ENCODE measurements at places on chromosomes 7 and 10. TPM values are rescaled to one million over a fixed set of nuclear protein-coding genes. Genes with fewer than 3 reads are reported as not detected.

DNA sequence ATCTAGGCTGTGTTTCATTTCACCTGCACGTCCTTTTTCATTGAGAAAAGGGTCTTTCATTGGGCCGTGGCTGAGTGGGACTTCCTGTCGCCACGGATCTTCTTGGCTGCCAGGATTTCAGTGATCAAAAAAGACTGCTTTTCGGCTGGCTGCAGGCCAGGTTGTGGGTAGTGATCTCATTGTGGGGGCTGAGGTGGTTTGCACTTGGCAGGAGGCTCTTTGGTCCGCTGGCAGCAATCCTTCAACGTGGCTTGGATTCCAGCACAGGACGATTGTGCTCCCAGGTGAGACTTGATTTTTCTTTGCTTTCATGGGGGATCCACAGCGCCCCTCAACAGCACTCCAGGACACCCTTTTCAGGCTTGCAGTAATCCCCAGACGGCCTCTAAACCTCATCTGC lies 29.0 kb upstream of the ZNF273 start:
- H3K27ac ChIP-seq = no peak overlapping the region
- H3K4me3 ChIP-seq = no peak overlapping the region
- DNase-seq = no peak
- peaks cover 5% of the 10 kb centered on the region for H3K4me1 ChIP-seq
- H3K27me3 ChIP-seq = no peaks in the 10 kb centered on the region

- no peak for DNase-seq
- no peak overlapping the region for H3K27ac ChIP-seq
- no peaks in the 10 kb centered on the region for H3K36me3 ChIP-seq
- no peak overlapping the region for H3K4me3 ChIP-seq
Observed at GRCh38 chr7:16636555-16637101, 8.9 kb downstream of the ANKMY2 start.

DNA sequence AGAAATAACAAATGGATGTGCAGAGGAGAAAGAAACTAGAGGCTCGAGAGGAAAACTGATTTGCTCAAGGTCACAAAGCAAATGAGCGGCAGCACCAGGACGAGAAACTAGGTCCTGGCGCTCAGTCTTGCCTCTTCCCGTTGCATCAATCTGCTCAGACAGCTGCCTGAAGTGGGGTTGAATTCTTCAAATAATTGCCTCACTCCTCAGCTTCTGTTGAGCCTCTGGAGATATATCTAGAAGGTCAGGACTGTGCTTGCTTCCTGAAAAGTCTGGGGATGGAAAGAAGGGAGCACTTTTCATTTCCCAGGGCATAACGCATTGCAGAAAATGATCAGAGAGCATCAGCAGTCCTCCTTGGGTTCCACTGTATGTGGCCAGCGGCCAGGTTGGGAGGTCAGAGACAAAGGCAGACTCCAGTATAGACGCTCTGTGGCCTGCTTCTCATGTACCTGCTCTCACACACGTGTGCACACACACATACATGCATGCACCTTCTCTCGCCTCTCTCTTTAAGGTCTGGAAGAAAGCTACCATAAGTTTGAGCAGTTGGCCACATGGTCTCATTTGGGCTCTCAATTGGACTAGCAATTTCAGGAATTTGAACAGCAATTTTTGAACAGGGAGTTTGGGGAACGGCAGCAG lies 83.7 kb upstream of the DUSP5 start:
- peak overlapping the region; percentile 62 for H3K27ac ChIP-seq
- DNase-seq = no peak
- peaks cover 36% of the 10 kb centered on the region for H3K4me1 ChIP-seq
- no peak overlapping the region for H3K4me3 ChIP-seq

- H3K27me3 ChIP-seq = no peaks in the 10 kb centered on the region
- H3K4me1 ChIP-seq = no peaks in the 10 kb centered on the region
- no peaks in the 10 kb centered on the region for H3K36me3 ChIP-seq
- no peak overlapping the region for H3K4me3 ChIP-seq
- no peak for DNase-seq
Observed at GRCh38 chr10:128723631-128724205, 597.5 kb upstream of the MKI67 start.

DNA sequence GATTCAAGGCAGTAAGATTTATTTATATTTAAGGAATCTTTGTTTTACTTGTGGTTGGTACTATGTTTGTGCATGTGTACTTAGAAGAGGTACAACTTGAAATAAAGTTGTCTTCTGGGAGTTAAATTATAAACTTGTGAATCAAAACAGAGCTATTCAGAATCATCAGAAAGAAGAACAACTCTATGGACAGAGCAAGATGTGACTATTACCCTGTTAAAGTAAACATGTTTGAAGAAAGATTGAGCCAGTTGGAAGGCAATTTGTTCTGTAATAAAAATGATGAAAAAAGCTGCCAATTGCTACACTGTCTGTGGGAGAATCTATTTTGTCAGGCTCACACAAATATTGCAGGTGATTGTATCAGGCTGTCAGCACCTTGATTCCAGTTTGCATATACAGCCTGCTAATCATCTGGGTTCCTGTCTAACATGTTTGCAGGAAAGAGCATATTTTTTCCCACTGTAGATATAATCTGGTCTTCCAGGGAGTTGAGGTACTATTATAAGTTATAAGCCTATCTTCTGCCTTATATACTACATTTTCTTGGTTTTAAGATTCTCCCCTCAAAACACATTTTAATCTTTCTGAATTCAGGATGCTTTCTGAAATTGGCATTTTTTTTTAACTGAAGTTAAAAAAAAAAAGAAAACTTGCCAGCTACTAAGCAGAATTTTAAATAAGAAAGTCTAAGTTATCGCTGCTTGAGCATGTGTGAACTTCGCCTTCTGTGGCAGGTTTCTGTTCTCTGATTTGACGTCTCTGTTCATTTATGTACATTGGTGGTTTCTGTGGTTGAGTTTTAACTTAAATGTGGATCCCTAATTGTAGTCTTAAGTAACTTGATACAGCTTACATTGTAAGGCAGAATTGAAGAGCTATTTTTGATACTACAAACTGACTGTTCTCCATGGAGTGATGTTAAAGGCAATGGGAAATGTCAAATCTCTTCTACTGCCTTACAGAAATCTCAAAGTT lies 46.0 kb downstream of the ZNRF2 start:
- H3K4me3 ChIP-seq = peak overlapping the region; percentile 23
- H3K27me3 ChIP-seq = no peaks in the 10 kb centered on the region
- peak; percentile 64 for DNase-seq
- peaks cover 58% of the 10 kb centered on the region for H3K4me1 ChIP-seq
- peak overlapping the region; percentile 30 for H3K27ac ChIP-seq

DNA sequence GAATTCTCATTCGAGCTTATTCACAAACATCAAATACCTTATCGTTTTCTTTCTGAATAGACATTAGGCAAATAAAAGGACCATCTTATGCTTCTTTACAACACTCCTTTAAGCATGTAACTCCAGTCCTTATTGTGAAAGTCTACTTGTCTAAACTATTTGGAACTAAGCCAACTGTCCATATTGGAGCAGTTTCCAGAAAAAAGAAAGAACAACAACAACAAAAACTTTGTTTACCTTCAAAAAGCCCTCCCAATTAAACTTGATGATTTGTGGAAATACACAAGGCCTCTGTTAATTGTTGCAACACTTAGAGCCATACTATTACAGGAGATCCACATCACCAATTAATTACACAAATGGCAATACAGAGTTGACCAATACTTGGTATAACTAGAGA lies 163.6 kb downstream of the GALNT11 start:
- no peak overlapping the region for H3K4me3 ChIP-seq
- DNase-seq = no peak
- H3K36me3 ChIP-seq = peaks cover 58% of the 10 kb centered on the region
- H3K27ac ChIP-seq = no peak overlapping the region
- H3K4me1 ChIP-seq = no peaks in the 10 kb centered on the region

DNA sequence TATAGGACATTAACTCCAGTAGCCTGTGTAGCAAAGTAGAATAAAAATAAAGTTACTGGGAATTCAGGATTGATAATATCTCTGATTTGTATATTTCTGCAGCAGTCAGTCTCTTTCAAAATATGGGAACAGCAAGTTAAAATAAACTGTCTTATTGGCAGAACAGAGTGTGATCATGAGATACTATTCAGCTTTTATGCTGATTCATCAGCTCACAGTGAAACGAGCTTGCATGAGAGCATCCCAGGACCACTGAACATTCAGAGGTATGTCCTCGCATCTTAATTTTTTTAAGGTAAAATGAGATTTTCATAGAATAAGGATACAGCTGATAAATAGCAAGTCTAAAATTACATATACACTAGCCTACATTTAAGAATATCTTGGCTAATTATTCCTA lies 282.5 kb upstream of the MYO3A start:
- no peak for DNase-seq
- no peaks in the 10 kb centered on the region for H3K27me3 ChIP-seq
- no peaks in the 10 kb centered on the region for H3K36me3 ChIP-seq
- no peaks in the 10 kb centered on the region for H3K4me1 ChIP-seq
- H3K27ac ChIP-seq = no peak overlapping the region
- no peak overlapping the region for H3K4me3 ChIP-seq

GRCh38 chr7:82600531-82600930 lies 157.0 kb upstream of the CACNA2D1 start:
- no peaks in the 10 kb centered on the region for H3K4me1 ChIP-seq
- no peak for DNase-seq
- H3K36me3 ChIP-seq = no peaks in the 10 kb centered on the region
- no peak overlapping the region for H3K27ac ChIP-seq
- H3K4me3 ChIP-seq = no peak overlapping the region

DNA sequence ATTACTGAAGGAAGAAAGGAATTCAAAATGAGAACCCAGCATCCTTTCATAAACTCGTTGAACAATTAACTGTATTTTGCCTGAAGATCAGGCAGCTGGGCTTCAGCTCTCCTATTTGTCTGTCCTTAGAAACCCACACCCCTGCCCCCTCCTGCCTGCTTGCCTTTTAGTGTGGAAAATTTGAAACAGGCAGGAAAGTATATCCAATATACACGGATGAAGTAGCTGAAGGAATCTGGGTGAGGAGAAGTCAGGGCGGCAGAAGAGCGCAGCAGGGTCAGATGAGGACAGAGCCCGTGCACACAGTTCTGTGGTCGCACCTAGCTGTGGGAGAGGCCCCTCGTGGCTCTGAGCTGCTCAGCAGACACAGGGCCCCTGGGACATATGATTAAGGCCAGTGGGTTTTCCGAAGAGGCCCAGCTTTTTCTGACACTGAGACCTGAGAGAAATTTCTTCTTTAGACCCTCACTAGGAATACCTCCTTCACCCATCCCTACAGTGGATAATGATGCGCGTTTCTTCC lies 87.9 kb downstream of the ACTR3B start:
- DNase-seq = no peak
- no peak overlapping the region for H3K4me3 ChIP-seq
- H3K4me1 ChIP-seq = no peaks in the 10 kb centered on the region
- H3K27ac ChIP-seq = no peak overlapping the region

DNA sequence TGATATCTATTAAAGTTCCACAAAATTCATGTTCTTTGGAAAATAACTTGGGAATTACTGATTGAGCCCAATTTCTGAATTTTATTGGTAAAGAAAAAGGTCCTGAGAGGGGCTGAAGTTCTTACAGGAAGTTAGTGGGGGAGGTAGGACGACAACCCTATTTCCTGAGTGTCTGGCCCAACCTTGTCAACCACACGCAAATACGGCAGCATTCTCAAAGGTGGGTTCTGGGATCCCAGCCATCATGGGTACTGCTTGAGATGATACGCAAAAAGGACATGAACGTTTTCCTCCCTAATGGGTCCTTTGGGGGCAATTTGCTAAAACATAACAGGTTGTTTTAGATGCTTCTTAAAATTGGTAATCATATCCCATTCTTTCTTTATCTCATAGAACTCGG lies 2.7 kb upstream of the PDCD4 start:
- H3K27me3 ChIP-seq = no peaks in the 10 kb centered on the region
- H3K36me3 ChIP-seq = no peaks in the 10 kb centered on the region
- H3K4me1 ChIP-seq = peaks cover 78% of the 10 kb centered on the region
- H3K27ac ChIP-seq = peak overlapping the region; percentile 98
- H3K4me3 ChIP-seq = no peak overlapping the region

Gene TFEC
- total RNA-seq = 0.70 TPM

Gene PSD
- 5.4 TPM for total RNA-seq

Gene MTG1
- 65.4 TPM for total RNA-seq

Gene RPEL1
- total RNA-seq = not detected

Gene LLCFC1
- total RNA-seq = not detected

Gene MKX
- total RNA-seq = not detected

Gene NPY4R2
- total RNA-seq = not detected

Gene CDK13
- 101 TPM for total RNA-seq
